ENCODE measurements at places on chromosomes 1 and 21.

- DNase-seq = peak; percentile 75
Observed at GRCh38 chr1:154998818-154999570, 3.6 kb upstream of the ZBTB7B start.

DNA sequence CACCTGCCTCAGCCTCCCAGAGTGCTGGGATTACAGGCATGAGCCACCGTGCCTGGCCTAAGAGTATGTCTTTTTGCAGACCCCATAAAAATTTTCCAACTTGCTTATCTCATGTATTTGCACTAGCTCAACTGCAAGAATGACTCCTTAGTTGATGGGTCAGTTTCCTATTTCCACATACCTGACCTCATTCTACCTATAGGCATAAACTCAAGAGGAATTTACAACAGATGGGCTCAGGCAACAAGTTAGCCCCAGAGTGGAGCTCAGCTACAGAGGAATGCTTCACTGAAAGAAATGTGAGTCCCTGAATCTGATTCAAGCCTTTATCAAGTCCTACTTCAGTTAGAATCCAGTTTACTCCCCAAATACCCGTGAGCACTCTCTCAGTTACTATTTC, 5.3 kb upstream of the SLC37A1 start:
- DNase-seq = no peak

DNA sequence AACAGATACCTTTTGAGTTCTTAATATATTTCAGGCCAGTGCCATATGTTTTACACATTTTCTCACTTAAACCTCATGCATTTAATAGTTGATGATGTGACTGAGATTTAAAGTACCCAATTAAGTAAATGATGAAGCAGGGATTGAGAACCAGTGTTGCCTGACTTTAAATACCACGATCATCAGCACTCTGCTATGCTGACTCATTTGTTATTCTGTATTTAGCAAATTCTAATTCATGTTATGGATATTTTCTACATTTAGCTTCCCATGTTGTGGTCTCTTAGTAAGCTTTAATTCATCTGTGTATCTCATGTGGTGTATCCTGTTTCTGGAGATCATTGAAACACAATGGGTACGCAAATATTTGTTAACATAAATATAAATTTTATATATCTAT, 363.0 kb downstream of the PTBP2 start:
- no peak for DNase-seq

GRCh38 chr1:42721926-42722325, 18.1 kb downstream of the CLDN19 start:
- DNase-seq = no peak

- DNase-seq = no peak
Observed at GRCh38 chr21:43758811-43759210, 17.3 kb downstream of the CSTB start.

DNA sequence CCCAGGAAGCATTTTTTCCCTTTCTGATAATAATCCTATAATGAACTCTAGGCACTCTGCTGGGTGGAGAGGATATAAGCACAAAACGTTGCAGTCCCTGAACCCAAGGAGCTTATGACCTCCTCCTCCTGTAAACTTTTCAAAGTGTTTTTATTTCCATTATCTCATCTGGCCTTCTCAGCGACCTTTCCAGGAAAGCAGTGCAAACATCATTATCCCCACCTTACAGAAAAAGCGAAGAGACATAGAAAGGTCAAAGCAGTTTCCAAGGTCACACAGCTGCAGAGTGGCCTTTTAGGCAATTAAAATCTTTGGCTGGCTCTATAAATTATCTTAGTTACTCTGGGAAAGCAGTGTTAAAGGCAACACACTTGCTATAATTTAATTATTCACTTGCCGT, 63.8 kb downstream of the OLFML3 start:
- no peak for DNase-seq

GRCh38 chr1:42170779-42171621, 6.5 kb upstream of the GUCA2A start:
- no peak for DNase-seq

DNA sequence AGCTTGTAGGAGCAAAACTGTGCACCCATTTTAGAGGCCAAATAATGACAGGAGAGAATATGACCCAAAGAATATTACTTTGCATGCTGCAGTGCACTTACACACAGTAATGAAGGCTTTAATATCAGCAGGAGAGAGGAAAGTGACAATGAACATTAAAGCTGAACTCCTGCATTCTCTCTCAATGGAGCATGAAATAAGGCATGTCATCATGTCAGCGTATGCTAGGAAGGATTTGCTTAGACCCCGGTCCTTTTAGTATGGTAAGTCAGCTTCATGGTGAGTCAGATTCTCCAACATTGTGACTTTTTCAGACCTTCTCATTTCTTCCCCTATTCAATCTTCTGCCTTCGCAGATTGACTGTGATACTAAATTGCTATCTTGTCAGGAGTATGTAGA, 210.7 kb upstream of the TMPRSS15 start:
- no peak for DNase-seq

- no peak for DNase-seq
Observed at GRCh38 chr21:14877581-14878228, 187.1 kb downstream of the NRIP1 start.

DNA sequence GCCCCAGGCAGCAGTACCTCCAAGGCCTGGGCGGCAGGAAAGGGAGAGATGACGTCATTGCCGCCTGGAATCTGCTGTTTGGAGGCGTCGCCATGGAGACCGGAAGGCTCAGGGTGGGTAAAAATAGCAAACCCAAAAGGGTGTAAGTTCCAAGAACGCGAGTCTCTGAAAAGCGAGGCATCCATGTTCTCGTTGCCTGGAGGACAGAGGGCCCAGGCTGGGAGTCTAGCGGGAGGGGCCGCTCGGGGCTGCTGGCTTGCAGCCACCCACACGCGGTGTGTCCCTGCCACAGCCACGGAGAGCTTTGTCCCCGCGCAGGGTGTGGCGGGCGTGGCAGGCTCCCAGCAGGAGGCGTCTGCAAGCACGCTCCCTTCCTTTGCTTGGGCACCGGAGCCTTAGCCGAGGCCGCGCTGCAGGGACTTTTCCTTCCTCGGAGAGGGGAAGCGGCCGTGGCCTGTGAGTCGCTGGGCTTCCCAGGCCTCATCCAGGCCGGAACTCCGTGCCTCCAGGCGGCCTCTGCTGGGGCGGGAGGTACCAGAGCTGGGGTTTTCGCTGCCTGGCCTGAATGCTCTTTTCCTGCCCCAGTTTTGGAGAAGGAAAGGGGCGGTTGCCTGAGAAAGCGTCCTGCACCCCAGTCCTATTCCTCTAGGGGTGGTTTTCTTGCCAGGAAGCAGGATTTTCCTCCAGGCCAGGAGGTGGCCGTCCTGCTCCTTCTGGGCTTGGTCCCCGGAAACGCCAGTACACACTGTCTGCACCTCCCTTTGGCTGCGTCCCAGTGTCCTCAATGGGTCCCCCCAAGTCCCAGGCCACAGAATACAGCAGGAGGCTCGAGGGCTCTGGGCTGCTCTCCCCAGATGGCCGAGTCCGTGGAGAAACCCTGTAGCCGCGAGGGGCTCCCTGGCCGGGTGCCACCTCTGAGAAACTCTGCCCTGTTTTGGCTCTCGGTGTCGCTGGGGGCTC, 15.3 kb upstream of the SKI start:
- no peak for DNase-seq

- DNase-seq = no peak
Observed at GRCh38 chr1:27816921-27817630, 13.5 kb upstream of the PPP1R8 start.

GRCh38 chr1:217435204-217435603, 195.7 kb downstream of the GPATCH2 start:
- DNase-seq = no peak

GRCh38 chr1:211485480-211485857, 6.5 kb downstream of the RD3 start:
- no peak for DNase-seq

DNA sequence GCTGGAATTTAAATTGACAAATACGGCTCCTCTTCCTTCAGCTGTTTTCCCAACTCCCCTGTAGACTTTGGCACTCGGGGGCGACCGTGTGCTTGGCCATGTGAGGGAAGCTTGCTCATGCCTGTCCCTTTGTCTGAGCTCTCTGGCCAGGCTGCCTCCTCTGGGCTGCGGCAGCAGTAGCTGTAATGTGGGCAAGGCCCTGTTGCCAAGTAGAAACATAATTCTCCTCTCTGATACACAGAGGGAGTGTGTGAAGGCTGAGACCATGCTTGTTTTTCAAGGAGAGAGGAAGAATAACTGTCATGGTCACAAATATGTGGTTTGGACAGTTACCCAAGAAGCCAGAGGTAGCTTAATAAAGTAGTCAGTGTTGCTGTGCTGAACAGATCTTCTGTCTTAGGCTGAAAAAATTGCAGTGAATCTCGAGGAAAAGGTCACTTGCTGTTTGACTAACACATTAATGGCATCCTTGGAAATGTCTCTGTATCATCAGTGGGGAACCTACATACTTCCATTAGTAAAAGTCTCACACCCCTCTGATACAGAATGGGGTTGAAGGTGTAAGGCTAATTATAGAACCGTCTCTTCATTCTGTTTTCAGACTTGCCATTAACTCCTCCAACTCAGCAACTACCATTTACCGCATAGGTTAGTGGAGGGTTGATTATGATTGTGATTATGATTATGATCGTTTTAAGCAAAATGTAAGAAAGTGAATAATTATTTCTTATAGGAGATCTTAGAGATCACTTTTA, 94.6 kb downstream of the TGFB2 start:
- no peak for DNase-seq

DNA sequence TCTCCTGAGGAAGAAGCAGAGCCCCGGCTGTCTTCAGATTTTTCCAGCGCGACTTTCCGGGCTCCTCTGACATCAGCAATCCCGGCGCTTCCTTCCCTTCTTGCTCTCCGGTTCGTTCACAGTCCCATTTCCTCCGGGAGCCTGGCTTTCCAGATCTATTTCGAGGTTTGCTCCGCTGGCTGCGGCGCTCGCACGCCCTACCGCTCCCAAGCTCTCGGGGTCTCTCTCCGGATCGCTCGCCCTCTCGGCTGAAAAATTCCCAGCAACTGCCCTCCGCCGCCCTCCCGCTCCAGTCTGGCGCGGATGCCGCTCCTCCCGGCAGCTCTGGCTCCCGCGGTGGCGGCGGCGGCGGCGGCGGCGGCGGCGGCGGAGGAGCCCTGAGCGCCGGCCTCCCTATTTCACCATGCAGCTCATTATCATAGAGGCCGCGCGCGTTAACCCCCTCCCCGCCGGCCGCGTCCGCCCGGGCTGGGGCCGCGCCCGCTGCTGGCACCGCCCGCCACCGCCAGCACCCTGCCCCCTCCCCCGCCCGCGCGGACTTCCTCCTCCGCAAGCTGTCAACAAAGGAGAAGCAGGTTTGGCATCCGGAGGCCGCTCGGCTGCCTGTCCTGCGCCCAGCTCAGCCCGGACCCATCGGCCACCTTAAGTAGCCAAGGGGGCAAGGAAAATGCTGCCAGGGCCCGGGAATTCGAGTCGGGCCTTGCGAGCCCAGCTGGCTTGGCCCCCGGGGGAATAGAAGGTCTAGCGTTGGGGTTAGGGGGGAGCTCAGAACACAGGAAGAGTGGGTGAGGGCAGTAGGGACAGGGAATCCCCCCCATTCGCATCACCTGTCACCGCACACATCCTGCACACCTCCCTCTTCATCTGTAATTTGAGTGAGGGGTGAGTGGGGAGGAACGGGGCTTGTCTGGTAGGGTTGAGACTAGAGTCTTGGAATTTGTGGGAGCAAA, at the start of gene PLXNA2:
TSS of gene PLXNA2 (minus strand) at position 418 of the 950 bp plus-strand sequence. CDS start 26,462 bp downstream, outside the sequence.
- peak; percentile 16 for DNase-seq

- no peak for DNase-seq
Observed at GRCh38 chr1:159889821-159890252, 10.1 kb downstream of the CFAP45 start.

GRCh38 chr1:242842094-242842493, 317.6 kb upstream of the PLD5 start:
- no peak for DNase-seq

GRCh38 chr1:2496087-2496622, 20.1 kb downstream of the PLCH2 start:
- DNase-seq = no peak

DNA sequence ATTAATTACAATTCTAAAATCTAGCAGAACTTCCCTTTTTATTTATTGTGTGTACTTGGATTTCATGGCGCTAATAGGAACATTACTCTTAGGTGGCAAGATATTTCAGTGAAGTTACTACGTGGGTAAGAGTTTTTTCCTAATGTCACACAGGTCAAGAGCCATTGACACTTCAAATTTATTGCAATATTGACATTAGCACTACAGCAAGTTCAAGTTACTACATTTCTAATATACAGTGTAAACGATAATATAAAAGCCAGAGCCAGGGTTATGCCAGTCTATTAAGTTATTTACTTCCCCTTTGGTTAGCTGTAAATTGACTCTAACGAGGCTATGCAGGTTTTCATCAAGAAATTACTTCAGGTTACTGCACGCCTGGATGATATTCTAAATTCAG, 29.7 kb downstream of the CHODL start:
- no peak for DNase-seq
